Left cardiac atrium (tissue), 4 donors: ENCODE measurements at places on chromosomes 6 and 20. TPM values are rescaled to one million over a fixed set of nuclear protein-coding genes. Genes with fewer than 3 reads are reported as not detected.

PREP gene
- total RNA-seq, result 29.6 TPM

RSPO3 gene
- total RNA-seq, result 1.9 TPM

ZNF343 gene
- 7.0 TPM for total RNA-seq

DNA sequence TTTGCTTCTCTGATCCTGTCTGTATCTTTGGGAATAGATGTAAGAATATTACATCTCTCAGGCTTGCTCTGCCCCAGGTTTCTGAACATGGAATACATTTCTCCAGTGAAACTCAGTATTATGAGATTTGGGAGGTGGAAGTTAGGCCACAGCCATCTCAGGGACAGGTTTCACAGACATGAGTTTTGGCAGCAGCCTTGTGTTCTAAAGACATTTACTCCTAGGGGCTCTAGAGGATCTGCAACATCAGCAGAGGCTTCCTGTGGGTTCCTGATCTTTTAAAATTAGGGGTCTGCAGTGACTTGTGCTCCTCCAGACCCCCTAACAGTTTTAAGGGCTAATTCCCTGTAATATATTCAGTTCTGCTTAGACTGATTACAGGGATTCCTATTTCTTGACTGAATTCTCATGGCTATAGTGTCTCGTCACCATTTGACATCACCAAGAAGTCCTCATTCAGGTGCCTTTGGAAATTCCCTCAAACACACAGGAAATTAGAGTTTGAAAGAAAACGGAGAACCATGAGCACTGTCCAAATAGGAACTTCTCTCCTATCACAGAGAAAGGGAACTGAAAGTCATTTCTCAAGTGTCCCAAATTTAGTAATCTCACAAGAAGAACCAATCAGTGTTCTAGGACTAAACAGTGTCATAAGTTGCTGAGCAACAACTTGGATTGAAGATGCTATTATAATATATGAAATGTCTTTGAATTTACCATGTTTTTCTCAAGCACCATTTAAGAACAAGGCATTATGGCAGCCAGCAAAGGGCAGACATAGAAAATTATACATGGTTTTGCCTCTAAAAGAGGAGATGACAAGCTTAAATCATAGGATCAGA is 2.5 kb upstream of the HLA-DRA start:
- DNase-seq, result no peak

DNA sequence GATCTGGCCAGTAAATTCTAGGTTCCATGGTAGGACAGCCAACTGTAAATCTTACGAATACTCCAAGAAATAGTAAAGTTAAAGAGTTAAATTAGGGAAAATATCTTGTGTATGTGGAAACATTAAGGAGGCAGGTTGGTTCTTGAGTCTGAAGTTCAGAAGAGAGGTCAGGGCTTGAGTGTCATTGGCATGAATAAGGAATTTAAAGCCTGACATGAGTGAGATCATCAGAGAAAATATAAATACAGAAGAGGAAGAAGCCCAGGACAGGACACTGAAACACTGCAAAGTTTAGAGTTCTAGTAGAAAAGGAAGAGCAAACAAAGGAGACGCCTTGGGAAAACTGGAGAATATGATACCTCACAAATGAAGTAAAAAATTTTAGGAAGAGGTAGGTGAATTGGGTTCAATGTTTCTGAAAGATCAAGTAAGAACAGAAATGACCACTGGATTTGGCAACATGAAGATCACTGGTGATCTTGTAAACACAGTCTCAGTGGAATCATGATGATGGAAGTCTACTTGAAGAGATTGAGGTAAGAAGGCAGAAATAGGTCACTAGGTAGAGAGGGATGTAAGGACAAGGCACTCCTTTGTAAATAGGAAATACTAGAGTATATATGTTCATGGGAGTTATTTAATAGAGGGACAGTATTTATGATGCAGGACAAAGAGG is 41.6 kb upstream of the SYNCRIP start:
- DNase-seq, result no peak

- DNase-seq, result no peak
These were observed 17.6 kb downstream of the GCLC start for GRCh38 chr6:53527249-53527765.
